ENCODE measurements at places on chromosomes 16 and 17. TPM values are rescaled to one million over a fixed set of nuclear protein-coding genes. Genes with fewer than 3 reads are reported as not detected.

Gene COIL
- 4.3 TPM for polyA plus RNA-seq

Gene SCARF1
- 0.34 TPM for polyA plus RNA-seq

Gene TBC1D3E
- not detected for polyA plus RNA-seq

Gene GPR139
- polyA plus RNA-seq, result not detected

Gene MMP15
- polyA plus RNA-seq, result 0.69 TPM

Gene GPRC5C
- not detected for polyA plus RNA-seq

Gene C16orf46
- 0.27 TPM for polyA plus RNA-seq

Gene CHD9NB
- 1.2 TPM for polyA plus RNA-seq

Gene MMP25
- polyA plus RNA-seq, result 0.07 TPM

Gene PRSS36
- 0.72 TPM for polyA plus RNA-seq

Gene IL17C
- not detected for polyA plus RNA-seq

Gene CLEC19A
- polyA plus RNA-seq, result not detected

Gene CRYBA1
- not detected for polyA plus RNA-seq

Gene TBX6
- 0.06 TPM for polyA plus RNA-seq

Gene SNAI3
- 0.34 TPM for polyA plus RNA-seq

Gene FNDC8
- polyA plus RNA-seq, result not detected

Gene SRL
- 0.04 TPM for polyA plus RNA-seq

Gene RABEP1
- 15.3 TPM for polyA plus RNA-seq

Gene USP6
- 0.01 TPM for polyA plus RNA-seq

Gene FADS6
- polyA plus RNA-seq, result not detected

Gene CSF3
- polyA plus RNA-seq, result not detected

Gene STXBP4
- 2.5 TPM for polyA plus RNA-seq

Gene SOCS3
- 18.3 TPM for polyA plus RNA-seq

Gene GRAP
- 0.13 TPM for polyA plus RNA-seq

Gene KRTAP1-5
- 35.9 TPM for polyA plus RNA-seq

Gene MILR1
- 0.44 TPM for polyA plus RNA-seq

Gene HEATR9
- not detected for polyA plus RNA-seq

Gene PLLP
- polyA plus RNA-seq, result 0.05 TPM

Gene PITPNM3
- polyA plus RNA-seq, result 2.0 TPM

Gene ZNF624
- polyA plus RNA-seq, result 0.55 TPM

Gene TERB1
- polyA plus RNA-seq, result not detected

Gene ITGAX
- 0.09 TPM for polyA plus RNA-seq

Gene LAT
- 7.4 TPM for polyA plus RNA-seq

Gene FOXN1
- polyA plus RNA-seq, result not detected

Gene CDH11
- polyA plus RNA-seq, result 266 TPM

Gene SCGB1C2
- not detected for polyA plus RNA-seq

Gene LDHD
- 0.23 TPM for polyA plus RNA-seq

Gene KCNAB3
- polyA plus RNA-seq, result 4.2 TPM

Gene CAPN15
- 24.3 TPM for polyA plus RNA-seq

Gene TNFRSF17
- polyA plus RNA-seq, result not detected

Gene PIRT
- not detected for polyA plus RNA-seq

Measured in IMR-90 (cell line).